ENCODE measurements at places on chromosomes 11 and 22. TPM values are rescaled to one million over a fixed set of nuclear protein-coding genes. Genes with fewer than 3 reads are reported as not detected.

ROBO4 gene
- polyA plus RNA-seq, result 5.1 TPM

SAA2 gene
- not detected for polyA plus RNA-seq

C11orf86 gene
- 16.0 TPM for polyA plus RNA-seq

TRIM51 gene
- not detected for polyA plus RNA-seq

APOL2 gene
- 42.5 TPM for polyA plus RNA-seq

KIRREL3 gene
- polyA plus RNA-seq, result 0.96 TPM

GLB1L2 gene
- polyA plus RNA-seq, result 6.7 TPM

OR10D3 gene
- not detected for polyA plus RNA-seq

BTBD18 gene
- polyA plus RNA-seq, result 0.09 TPM

TSKU gene
- 26.6 TPM for polyA plus RNA-seq

PHOX2A gene
- polyA plus RNA-seq, result 8.3 TPM

ENTHD1 gene
- polyA plus RNA-seq, result 0.06 TPM

RFPL2 gene
- polyA plus RNA-seq, result 0.21 TPM

SULT4A1 gene
- 5.0 TPM for polyA plus RNA-seq

FAM89B gene
- 25.9 TPM for polyA plus RNA-seq

BCR gene
- polyA plus RNA-seq, result 29.0 TPM

MYBPC3 gene
- 0.01 TPM for polyA plus RNA-seq

HEPN1 gene
- not detected for polyA plus RNA-seq

RHOD gene
- 22.9 TPM for polyA plus RNA-seq

CYB5R2 gene
- 5.6 TPM for polyA plus RNA-seq

All from large intestine (tissue), 12 donors.